ENCODE measurements at places on chromosomes 6 and 20.

- DNase-seq = no peak
Measured at GRCh38 chr6:24148684-24149083, 22.7 kb downstream of the NRSN1 start.

GRCh38 chr6:120935908-120936307 lies 398.4 kb downstream of the TBC1D32 start:
- no peak for DNase-seq

- no peak for DNase-seq
Measured at GRCh38 chr20:44836601-44837120, 26.3 kb upstream of the RIMS4 start.

DNA sequence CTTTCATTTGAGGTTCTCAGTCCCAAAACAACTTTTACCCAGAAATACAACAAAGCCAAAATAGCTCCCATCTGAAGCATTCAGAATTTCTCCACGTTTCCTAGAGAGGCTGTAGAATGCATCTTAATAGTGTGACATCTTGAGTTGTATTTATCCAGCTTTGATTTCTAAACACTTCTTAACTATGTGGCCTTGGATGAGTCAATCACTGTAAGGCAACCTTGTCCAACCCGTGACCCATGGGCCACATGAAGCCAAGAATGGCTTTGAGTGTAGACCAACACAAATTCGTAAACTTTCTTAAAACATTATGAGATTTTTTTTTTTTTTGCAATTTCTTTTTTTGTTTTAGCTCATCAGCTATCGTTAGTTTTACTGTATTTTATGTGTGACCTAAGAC lies 108.1 kb downstream of the RALGAPA2 start:
- DNase-seq = no peak

- no peak for DNase-seq
Measured at GRCh38 chr20:11229772-11230171, 556.0 kb upstream of the JAG1 start.

GRCh38 chr6:130129762-130130246 lies 92.9 kb downstream of the SAMD3 start:
- DNase-seq = no peak

DNA sequence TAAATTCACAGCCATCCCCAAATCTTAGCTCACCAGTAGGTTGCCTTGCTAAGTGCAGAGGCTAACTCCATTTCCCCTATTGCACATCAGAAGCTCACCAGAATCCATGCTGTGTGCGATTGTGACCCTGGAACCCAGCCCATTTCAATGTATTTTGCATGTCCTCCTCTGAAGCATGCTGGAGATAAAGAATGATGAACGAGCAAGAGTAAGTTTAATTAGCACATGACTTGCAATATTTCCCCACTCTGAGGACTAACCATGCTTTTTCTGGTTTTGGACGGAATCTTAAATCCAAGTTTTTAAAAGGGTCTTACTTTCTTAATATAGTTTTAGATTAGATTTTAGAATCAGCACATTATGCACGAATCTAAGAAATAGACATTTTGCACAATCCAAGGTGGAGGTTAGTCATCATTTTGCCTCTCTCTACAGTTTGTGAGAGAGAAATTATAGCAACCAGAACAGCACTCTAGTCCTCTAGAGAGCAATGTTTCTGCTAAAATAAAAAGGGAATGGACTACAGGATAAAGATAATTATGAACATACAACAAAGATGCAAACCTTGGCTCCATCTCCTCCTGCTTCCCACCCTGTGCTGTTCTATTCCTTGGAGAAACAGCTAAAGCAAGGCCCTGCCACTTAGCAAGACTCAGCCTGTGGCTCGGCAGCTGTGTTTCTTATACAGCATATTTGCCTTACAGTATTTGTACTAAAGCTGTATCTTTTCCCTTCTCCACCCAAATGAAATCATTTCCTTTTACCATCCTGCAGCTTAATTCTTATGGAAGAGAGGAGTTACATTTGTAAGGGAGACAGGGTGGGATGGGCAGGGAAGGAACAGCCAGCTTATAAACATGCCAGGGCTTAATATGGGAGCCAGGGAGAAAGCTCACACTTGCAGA lies 24.9 kb upstream of the LAMA4 start:
- DNase-seq = no peak

GRCh38 chr6:151032034-151032433 lies 166.5 kb downstream of the MTHFD1L start:
- DNase-seq = no peak

DNA sequence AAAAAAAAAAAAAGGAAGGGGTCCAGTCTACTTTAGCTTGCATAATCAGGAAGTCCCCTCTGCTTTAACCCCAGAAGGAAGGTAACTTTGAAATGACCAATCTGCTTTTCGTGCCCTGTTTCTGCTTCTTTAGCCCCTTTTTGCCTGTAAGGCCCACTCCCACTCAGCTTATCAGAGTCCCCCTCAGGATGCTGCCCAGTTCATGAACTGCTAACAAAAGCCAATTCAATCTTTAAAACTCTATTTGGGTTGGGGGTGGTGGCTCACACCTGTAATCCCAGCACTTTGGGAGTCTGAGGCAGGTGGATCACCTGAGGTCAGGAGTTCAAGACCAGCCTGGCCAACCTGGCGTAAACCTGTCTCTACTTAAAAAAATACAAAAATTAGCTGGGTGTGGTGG lies 12.3 kb downstream of the GHRH start:
- DNase-seq = no peak

DNA sequence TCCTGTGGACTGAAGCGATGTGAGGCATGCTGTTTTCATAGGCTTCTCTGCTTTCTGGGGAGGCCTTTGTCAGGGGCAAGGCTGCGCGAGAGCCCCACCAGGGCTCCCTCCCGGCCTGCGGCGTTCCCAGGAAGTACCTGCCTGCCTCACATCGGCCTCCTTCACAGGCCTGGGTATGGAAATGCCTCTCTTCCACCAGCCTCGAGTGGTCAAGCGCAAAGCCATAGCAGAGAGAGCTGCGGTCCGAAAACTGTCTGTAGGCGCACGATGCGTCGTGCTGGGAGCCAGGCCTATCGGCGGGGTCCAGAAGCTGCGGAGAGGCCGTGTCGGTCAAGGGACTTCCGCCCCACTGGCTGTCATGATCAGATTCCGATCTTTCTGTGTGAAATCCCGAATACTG lies 71.2 kb downstream of the SIM1 start:
- DNase-seq = no peak

- DNase-seq = peak; percentile 90
Measured at GRCh38 chr20:3795511-3796468, at the start of gene CDC25B. Gene CDC25B, plus strand, starts transcription at chr20:3796310. Its CDS starts 222 bp downstream, at chr20:3796532.

DNA sequence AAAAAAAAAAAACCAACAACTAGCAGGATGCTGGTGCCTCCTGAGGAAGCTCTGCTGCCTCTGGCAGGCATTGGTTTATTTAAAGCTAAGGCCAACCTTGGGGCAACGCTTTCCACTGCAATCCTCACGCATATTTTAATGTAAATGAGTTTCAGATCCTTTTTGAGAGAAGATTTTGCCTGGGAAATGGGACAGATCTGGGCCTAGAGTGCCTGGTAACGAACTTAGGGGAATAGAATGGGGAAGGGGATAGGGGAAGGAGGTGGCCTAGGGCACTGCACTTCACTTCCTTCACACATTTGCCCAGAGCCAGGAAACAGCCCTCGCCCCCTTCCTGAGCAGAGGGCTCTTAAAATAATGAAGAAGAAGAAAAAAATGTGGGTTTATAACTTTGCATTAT lies 132.7 kb upstream of the TMEM170B start:
- no peak for DNase-seq

GRCh38 chr6:34559651-34560365 lies 3.7 kb upstream of the SPDEF start:
- DNase-seq = no peak

DNA sequence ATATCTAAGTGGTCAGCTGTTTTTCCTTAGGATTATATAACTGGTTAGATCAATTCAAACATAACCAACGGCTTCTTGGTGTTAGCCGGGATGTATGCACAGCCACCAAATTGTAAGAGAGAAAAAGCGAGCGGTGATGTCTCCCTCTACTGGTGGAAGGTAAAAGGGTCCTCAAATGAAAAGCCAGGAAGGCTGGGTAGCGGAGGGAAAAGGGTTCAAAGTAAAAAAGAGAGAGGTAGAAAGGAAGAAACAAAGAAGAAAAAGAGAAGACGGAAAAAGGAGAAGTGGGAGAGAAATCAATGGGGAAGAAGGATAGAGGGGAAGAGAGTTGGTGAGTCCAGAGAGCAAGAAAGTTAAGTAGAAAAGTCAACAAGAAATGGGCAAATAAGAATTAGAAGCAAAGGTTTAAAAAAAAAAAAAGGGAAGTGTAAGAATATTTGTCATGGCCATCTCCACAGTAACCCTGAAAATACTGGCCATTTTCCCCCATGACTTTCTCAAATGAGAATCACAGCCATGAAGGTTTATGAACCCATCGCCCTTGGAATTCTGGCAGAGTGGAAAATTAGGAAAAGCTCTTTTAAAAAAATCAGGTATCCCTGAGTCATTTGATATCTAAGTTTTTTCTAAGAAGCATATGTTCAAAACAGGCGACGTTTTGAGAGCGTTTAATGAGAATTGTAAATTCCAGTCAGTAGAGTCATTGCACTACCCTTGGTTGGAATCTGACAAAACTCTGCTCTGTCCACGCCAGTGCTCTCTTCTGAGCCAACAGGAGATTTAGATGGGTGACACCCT lies 155.6 kb upstream of the SNX9 start:
- peak; percentile 57 for DNase-seq

GRCh38 chr6:127716465-127716864 lies 139.5 kb downstream of the C6orf58 start:
- no peak for DNase-seq

DNA sequence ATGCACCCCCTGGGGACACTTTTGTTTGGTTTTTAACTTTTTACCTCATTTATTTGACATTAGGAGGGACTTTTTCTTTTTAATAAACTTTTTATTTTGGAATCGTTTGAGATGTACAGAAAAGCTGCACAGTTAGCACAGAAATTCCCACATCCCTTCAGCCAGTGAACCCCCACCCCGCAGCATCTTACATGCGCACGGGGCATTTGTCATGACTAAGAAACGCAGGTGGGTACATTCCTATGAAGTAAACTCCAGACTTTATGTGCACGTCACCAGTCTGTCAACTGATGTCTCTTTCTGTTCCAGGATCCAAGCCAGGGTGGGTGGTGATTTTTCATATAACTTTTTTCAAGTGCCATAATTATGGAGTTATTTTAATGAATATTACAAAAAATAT lies 4.9 kb upstream of the ZNF831 start:
- no peak for DNase-seq

DNA sequence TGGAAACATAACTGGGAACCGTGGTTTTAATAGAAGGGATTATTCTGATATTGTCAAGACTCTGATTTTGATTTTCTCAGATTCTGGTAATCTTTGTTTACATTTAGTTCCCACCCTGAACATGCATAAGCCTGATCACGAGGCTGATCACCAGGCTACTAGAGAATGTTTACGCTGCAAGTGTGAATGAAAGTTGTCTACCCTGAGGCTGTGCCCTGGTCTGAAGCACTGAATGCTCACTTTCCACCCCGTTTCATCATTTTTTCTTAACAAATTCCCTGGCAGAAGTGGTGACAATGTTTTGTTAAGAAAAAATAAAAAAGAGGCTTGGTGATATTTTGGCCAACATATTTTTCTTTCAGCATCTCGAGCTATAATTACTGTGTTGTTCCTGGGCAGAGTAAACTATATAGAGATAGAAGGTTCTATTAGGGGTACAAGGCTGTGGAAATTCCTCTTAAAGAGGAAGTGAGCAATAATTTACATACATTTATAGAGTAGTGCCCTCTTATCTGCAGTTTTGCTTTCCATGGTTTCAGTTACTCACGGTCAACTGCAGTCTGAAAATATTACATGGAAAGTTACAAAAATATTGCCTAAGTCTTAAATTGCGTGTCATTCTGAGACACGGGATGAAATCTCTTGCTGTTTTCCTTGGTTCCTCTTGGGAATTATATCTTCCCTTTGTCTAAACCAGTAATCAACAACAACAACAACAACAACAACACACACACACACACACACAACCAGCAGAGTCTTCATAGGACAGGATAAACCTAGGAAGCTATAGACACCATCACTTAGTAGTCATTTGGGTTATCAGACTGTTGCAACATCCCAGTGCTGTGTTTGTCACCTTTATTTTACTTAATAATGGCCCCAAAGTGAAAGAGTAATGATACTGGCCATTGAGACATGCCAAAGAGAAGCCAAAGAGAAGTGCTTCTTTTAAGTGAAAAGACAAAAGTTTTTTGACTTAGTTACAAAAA lies 566.6 kb upstream of the CITED2 start:
- DNase-seq = no peak

DNA sequence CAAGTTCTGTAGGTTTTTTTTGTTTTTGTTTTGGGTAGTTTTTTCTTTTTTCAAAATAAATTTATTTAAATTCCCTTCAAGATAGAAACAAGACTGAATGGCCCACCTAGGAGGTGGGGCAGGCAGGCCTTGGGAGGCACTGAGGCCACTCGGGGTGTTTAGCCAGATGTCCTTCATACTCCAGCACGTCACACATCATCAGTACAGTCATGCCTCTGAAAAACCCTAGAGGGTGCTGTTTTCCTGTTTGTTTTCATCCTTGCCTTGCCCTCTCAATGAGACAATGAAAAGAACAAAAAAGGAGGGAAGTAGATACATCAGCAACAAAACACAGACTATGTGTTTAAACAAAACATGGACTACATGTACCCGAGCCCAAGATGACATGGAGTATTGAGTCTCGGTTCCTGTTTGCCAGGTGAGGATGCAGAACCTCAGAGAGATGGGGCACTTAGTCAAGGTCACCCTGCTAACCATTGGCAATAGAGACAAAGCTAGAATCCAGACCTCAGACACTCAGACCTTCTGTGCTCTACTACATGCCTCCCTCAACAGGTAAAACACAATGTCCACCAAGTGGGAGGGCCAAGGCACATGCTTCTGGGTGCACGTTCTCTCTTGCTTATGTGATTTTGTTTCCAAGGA lies 26.8 kb upstream of the CLIC5 start:
- DNase-seq = no peak

DNA sequence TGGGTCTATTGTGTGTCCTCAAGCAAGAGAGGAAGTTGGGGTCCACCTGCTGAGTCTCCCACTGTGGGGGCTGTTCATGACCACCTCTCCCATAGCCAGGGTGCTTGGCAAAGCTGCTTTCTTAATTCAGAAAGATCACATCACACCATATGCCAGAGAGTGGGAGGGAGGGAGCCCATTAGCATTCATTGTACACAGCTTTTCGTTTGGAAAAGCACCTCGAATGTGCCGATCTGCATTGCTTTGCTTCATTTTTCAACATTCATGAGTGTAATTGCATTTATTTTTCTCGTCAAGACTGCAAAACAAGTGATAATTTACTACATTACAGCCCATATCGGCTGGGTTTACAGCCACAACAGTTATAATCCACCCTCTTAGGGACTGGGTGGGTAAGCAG lies 327.3 kb downstream of the PTPRT start:
- DNase-seq = no peak

GRCh38 chr6:3287308-3287707 lies 28.6 kb downstream of the PSMG4 start:
- DNase-seq = no peak

DNA sequence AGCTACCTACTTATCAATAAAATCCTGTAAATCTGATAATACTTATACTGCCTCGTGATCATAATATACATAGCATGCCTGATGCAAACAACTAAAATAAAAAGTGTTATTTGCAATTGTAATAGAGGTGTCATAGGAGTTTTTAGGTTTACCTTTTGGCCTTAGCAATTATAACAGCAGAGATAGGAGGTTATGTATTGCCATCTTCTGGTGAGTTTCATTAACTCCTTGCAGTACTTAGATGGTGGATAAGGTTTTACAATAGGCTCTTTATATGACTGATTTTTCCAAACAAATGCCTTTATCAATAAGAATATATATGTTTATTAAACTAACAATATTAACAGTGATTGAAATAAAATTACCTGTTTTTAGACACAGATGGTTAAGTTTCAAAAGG lies 27.8 kb upstream of the MYCT1 start:
- no peak for DNase-seq

All from prostate gland (tissue), 2 donors.